Activated T-helper 1 cell treated with anti-CD3 and anti-CD28 coated beads, Interleukin-12 subunit alpha, Interleukin-12 subunit beta, Interleukin-2, Interleukin-4 antibody, amounts not matched to agents 30 ng/mL and 10 ng/mL and 1 ng/mL, durations not matched to agents 14 hours and 24 hours and 36 hours (primary cell): ENCODE measurements at places on chromosomes 2 and 18.

DNA sequence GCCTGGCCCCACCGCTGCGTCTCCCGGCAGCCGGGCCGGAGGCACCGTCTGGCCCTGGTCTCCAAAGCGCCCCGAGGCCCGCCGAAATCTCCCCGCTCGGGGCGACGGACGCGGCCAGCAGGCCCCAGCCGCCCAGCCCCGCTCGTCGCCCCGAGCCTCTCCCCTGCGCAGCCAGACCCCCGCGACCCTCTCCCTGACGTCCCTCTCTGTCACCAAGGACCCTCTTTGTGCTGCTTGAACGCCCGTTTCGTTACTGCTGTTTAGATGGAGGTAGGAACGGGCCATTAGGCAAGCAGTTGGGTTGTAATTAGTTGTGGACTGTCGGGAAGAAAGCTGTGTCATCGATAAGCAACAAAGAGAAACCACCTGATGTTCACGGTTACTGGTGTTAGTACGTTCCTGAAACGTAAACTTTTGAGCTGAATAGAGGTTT, 686 bp downstream of the UBXN4 start:
- peaks cover 21% of the 10 kb centered on the region for H3K36me3 ChIP-seq
- peaks cover 40% of the 10 kb centered on the region for H3K4me1 ChIP-seq
- H3K27ac ChIP-seq = peak overlapping the region; percentile 100

DNA sequence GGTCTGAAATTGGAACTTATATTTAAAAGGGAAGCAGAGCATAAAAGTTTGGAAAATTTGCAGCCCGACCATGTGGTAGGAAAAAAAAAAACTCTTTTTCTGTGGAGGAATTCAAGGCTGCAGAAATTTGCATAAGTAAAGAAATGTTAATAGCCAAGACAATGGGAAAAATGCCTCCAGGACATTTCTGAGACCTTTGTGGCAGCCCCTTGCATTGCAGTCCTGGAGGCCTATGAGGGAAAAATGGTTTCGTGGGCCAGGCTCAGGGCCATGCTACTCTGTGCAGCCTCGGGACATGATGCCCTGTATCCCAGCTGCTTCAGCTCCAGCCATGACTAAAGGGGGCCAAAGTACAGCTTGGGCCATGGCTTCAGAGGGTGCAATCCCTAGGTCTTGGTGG, 71.9 kb upstream of the SLC16A14 start:
- no peak for DNase-seq
- no peaks in the 10 kb centered on the region for H3K4me1 ChIP-seq
- no peak overlapping the region for H3K4me3 ChIP-seq
- peaks cover 15% of the 10 kb centered on the region for H3K27me3 ChIP-seq

DNA sequence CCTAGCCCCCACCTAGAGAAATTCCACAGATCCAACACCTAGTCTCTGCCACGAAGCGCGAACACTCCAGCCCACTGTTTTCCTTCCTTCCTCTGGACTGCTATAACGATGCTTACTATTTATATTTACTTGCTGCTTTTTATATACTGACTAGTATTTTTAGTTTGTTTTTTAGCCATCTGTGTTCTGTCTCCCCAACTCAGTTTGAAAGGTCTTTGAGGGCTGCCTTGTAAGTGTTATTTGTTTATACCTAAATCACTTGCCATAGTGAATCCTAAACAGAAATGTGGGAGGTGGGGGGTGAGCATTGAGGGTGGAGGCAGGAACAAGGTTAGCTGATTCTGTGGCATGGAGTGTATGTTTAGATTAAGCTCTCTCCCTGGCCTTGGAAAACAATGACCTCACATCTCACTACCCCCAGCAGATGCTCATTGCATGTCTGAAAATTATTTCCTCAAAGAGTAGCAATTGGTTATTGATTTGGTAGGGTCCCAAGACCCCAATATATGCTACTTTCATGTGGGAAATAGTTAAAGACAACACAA, 1.1 kb upstream of the NCKAP5 start:
- no peak for DNase-seq
- no peak overlapping the region for H3K27ac ChIP-seq
- peaks cover 12% of the 10 kb centered on the region for H3K27me3 ChIP-seq
- no peaks in the 10 kb centered on the region for H3K4me1 ChIP-seq
- no peak overlapping the region for H3K4me3 ChIP-seq
- H3K36me3 ChIP-seq = no peaks in the 10 kb centered on the region

- no peak overlapping the region for H3K4me3 ChIP-seq
- peaks cover 10% of the 10 kb centered on the region for H3K36me3 ChIP-seq
- peaks cover 19% of the 10 kb centered on the region for H3K4me1 ChIP-seq
These were observed 36.1 kb downstream of the ADCY3 start for GRCh38 chr2:24883946-24884345.

- no peak overlapping the region for H3K4me3 ChIP-seq
- no peak for DNase-seq
- H3K4me1 ChIP-seq = no peaks in the 10 kb centered on the region
- peaks cover 9% of the 10 kb centered on the region for H3K27me3 ChIP-seq
- no peak overlapping the region for H3K27ac ChIP-seq
These were observed 222.4 kb upstream of the OSR1 start for GRCh38 chr2:19580830-19581229.

GRCh38 chr2:227595797-227596196, 2.9 kb upstream of the SCYGR2 start:
- peaks cover 4% of the 10 kb centered on the region for H3K27me3 ChIP-seq
- no peak overlapping the region for H3K4me3 ChIP-seq
- H3K4me1 ChIP-seq = peaks cover 13% of the 10 kb centered on the region
- no peak for DNase-seq

DNA sequence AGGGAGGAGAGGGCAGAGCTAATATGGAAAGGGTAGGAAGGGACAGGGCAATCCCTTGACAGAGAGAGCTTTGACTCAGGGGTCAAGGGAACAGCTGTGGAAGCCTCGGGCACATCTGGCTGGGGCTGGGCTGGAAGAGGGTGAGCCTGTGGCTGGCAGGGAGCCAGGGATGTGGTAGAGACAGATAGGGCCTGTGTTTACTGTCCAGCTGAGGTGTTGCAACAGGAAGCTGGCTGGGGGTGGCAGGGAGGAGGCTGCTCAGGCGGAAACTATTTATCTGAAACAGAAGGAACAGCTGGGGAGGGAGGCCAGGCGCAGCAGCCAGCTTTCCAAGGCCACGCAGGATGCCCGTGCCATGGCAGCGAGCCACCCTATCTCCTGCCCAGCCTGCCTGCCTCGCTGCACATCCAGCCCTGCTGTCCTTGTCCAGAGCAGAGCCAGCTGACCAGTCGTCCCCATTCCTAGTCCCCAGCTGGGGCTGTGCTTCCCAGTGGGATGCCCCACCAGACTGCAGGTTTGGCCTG, 264.7 kb downstream of the CYP26B1 start:
- no peaks in the 10 kb centered on the region for H3K27me3 ChIP-seq
- H3K36me3 ChIP-seq = no peaks in the 10 kb centered on the region
- no peak for DNase-seq
- H3K27ac ChIP-seq = no peak overlapping the region
- H3K4me3 ChIP-seq = no peak overlapping the region

- no peak overlapping the region for H3K27ac ChIP-seq
- no peaks in the 10 kb centered on the region for H3K4me1 ChIP-seq
- H3K4me3 ChIP-seq = no peak overlapping the region
- no peaks in the 10 kb centered on the region for H3K27me3 ChIP-seq
- H3K36me3 ChIP-seq = no peaks in the 10 kb centered on the region
These were observed 234.1 kb downstream of the CCDC102B start for GRCh38 chr18:69032009-69032408.

- H3K36me3 ChIP-seq = peaks cover 2% of the 10 kb centered on the region
- H3K27ac ChIP-seq = no peak overlapping the region
- H3K4me1 ChIP-seq = peaks cover 11% of the 10 kb centered on the region
- H3K27me3 ChIP-seq = no peaks in the 10 kb centered on the region
These were observed 296 bp downstream of the TTC21B start for GRCh38 chr2:165953306-165953654.

DNA sequence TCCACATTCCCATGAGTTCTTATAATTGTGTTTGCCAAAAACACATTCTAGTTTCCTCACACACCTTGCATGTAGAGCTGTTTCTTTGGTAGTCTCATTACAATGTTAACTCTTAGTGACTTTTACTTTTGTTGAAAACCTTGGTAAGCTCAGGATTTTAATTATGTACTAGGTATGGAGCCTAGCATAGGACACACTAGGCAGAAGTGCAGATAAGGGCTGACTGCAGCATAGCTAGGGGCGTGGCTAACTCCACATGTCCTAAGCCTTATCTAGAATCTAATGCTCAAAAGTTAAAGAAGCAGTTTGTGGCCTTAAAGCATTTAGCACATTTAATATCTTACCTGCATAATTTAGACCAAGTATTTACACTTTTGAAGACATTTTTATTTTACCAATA, 153.7 kb upstream of the FBXO11 start:
- no peak overlapping the region for H3K27ac ChIP-seq
- no peaks in the 10 kb centered on the region for H3K36me3 ChIP-seq
- H3K27me3 ChIP-seq = peaks cover 4% of the 10 kb centered on the region
- H3K4me3 ChIP-seq = no peak overlapping the region
- no peak for DNase-seq
- no peaks in the 10 kb centered on the region for H3K4me1 ChIP-seq

- H3K4me3 ChIP-seq = no peak overlapping the region
- no peak overlapping the region for H3K27ac ChIP-seq
- no peaks in the 10 kb centered on the region for H3K4me1 ChIP-seq
- DNase-seq = no peak
- no peaks in the 10 kb centered on the region for H3K36me3 ChIP-seq
These were observed 10.7 kb downstream of the CXCR1 start for GRCh38 chr2:218155953-218156479.

DNA sequence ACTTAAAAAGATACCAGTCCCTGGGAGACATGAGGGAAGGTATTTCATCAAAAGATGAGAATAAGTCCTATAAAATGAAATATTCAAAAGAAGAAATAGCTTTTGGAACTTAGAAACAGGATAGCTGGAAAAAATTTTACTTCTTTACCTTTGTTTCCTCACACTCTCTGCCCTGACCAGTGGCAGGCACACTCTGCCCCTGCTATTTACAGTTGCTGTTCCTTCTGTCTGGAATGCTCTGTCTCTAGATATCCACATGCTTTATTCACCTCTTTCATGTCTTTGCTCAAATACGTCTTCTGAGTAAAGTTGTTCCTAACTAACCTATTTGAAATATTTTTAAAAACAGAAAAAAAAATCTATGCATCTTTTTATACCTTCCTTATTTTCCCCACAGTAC, 125.6 kb downstream of the PTRHD1 start:
- no peak for DNase-seq
- H3K36me3 ChIP-seq = peaks cover 4% of the 10 kb centered on the region
- peaks cover 3% of the 10 kb centered on the region for H3K4me1 ChIP-seq
- no peaks in the 10 kb centered on the region for H3K27me3 ChIP-seq

- peaks cover 7% of the 10 kb centered on the region for H3K27me3 ChIP-seq
- no peak overlapping the region for H3K27ac ChIP-seq
- no peaks in the 10 kb centered on the region for H3K4me1 ChIP-seq
- H3K4me3 ChIP-seq = no peak overlapping the region
- no peaks in the 10 kb centered on the region for H3K36me3 ChIP-seq
These were observed 249.4 kb upstream of the HS6ST1 start for GRCh38 chr2:128568106-128568505.

- H3K4me1 ChIP-seq = peaks cover 8% of the 10 kb centered on the region
- H3K27me3 ChIP-seq = peaks cover 15% of the 10 kb centered on the region
- H3K4me3 ChIP-seq = no peak overlapping the region
- no peak for DNase-seq
These were observed 75.6 kb downstream of the DCDC2C start for GRCh38 chr2:3778851-3779495.

DNA sequence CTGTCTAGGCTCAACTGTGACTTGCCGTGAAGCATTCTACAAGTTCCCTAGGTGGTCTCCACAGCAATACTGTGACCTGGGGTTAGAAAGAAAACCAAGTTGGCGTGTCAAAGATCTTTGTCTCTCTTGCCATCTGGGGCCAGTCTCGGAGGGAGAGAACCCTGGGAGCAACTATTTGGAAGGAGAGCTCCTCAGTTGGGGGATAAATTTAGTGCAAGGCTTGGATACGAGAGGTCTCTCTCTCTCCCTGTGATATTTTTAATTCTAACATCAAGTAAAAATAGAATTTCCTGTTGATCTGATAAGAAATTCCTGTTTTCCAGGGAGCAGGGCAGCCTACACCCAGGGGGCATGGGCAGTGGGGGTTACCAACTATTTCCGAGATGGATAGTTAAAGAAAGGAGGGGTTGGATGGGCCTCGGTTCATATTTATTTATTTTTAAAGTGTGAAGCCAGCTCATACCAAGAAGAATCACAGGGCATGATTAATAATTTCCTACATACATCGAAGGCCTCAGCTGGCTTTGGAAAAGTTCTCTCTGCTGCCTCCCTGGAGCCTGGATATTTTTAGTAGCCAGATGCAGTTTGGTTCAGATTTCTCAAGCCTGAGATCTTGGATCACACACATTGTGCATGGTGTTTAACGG, 62.8 kb downstream of the EHD3 start:
- H3K36me3 ChIP-seq = no peaks in the 10 kb centered on the region
- peaks cover 19% of the 10 kb centered on the region for H3K27me3 ChIP-seq
- H3K27ac ChIP-seq = no peak overlapping the region
- no peak overlapping the region for H3K4me3 ChIP-seq
- DNase-seq = no peak
- peaks cover 6% of the 10 kb centered on the region for H3K4me1 ChIP-seq

DNA sequence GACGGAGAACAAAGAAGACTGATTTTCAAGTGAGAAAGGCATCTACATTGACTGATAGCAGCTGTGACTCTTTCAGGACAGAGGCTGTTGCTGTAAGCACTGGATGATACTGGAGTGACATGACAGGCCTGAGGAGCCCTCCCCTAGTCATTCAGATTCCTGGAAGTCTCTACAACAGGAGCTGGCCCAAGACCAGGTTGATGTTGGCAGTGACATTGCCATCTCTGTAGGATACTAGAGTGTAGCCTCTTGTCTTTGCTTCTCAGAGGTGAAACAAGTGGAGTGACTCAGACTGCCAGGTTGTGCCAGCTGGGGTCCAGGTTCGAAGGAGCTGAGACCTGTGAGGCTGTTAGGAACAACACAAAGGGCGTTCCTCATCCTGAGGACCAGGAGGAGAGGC, 44.7 kb upstream of the SH3RF3 start:
- no peak overlapping the region for H3K27ac ChIP-seq
- DNase-seq = no peak
- H3K4me3 ChIP-seq = no peak overlapping the region
- H3K36me3 ChIP-seq = no peaks in the 10 kb centered on the region
- no peaks in the 10 kb centered on the region for H3K4me1 ChIP-seq

DNA sequence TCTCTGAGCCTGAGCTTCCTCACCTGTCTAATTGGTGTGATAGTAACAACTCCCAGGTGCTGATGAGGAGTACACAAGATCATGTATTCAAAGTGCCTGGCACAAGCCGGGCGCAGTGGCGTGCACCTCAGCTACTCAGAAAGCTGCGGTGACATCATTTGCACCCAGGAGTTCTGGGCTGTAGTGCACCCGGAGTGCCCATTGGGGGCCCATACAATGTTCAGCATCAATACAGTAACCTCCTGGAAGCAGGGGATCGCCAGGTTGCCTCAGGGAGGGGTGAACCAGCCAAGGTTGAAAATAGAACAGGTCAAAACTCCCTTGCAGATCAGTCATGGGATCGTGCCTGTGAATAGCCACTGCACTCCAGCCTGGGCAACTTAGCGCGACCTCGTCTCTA, 11.2 kb upstream of the C1QL2 start:
- H3K27ac ChIP-seq = no peak overlapping the region
- H3K27me3 ChIP-seq = no peaks in the 10 kb centered on the region
- no peaks in the 10 kb centered on the region for H3K4me1 ChIP-seq
- no peaks in the 10 kb centered on the region for H3K36me3 ChIP-seq
- no peak overlapping the region for H3K4me3 ChIP-seq
- no peak for DNase-seq
